ENCODE measurements at places on chromosomes 7 and 10.

DNA sequence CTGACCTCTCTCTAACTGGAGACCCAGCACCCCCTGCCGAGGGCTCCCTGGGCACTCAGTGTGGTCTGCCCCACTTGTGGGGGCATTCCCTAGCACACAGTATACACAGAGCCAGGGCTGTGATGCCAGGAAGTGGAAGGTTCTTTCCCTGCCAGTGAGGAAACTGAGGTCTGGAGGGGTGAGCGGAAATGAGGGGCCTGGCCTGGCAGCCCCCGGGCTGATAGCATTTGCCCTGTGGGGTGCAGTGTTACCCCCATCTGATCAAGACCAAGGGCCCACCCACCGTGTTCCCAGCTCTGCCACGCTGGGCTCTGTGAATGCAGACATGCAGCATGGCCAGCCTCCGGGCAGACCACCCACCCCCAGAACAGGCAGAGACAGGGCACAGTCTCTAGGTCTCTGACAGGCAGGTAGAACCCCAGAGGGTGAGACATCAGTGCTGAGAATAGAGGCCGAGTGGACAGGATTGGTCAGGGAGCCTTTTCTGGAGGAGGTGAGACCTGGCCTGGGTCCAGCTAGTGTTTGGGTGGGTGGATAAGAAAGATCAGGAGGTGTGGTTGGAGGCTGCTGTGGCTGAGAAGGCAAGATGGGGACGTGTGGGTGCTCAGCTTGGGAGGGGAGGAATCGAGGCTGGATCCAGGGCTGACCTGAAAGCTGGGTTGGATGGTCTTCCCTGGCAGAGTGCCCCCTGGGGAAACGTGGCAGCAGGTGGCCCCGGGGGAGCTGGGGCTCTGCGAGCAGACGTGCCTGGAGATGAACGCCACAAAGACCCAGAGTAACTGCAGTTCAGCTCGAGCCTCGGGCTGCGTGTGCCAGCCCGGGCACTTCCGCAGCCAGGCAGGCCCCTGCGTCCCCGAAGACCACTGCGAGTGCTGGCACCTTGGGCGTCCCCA is 10.8 kb upstream of the ZNF862 start:
- no peak for DNase-seq

- DNase-seq: no peak
These were observed 97.1 kb downstream of the AGMO start for GRCh38 chr7:15464667-15465121.

DNA sequence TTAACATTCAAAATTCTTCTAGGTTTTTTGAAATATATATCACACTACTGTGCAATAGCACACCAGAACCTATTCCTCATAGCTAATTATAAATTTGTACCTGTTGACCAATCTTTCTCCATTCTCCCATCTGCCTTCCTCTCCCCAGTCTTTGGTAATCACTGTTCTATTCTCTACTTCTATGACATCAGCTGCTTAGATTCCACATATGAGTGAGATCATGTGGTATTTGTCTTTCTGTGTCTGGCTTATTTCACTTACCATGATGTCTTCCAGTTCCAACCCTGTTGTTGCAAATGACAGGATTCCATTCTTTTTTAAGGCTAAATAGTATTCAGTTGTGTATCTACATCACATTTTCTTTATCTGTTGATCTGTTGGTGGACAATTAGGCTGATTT is 54.4 kb upstream of the CCDC6 start:
- no peak for DNase-seq

- no peak for DNase-seq
These were observed 15.2 kb downstream of the OAT start for GRCh38 chr10:124403548-124403947.

DNA sequence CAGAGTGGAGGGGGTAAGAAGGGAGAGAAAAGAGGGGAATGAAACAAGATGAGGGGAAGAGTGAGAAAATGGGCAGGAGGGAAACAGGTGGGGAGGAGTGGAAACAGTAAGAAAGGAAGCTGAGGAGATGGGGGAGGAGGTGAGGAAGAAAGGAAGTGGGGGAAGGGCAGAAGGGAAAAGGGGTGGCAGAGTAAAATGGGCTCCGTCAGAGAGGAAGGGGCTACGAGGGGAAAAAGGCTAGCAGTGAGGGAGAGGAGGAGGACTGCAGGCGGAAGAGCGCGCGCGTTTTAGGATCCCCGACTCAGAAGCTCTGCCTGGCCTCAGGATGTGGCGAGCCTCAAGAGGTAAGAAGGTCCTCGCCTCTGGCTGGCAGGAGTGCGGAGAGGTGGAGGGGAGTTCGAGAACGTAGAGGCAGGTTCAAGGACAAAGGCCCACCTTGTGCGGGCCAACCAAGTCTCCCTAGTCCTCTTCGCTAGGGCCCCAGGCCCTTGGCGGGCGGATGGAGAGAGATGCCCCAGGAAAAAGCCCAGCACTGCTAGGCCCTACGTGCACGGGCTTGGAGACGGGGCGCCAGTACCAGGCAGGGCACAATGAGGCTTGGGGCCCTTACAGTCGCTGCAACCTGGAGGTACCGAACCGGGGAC is 5.8 kb upstream of the NKX2-3 start:
- DNase-seq: no peak

DNA sequence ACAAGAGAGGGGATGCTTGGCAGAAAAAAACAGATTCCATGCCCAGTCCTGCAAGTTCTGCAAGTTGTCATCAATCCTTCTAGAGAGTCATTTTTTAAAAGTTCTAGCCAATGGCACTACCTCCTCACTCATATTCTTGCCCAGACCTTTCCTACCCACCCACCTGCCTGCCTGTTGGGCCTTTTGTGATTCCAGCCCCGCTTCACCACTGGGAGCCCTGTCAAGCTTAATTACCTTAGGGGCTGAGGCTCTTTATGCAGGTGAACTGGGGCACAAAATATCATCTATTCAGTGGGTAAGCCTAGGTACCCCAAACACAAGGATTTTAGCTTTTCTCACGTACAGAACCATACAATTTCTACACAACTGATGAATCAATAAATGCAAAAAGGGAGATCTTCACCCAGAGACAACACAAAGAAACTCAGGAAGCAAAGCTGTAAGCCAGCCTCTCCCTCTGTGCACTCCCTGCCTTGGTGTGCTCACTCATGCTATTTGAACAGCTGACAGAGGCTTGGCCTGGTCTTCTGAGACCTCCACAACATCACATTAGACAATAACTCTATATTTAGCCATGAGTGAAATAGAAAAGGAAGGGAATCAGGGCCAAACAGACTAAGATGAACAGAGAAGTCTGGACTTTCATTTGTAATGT is 222.6 kb downstream of the HTR7 start:
- DNase-seq: no peak

GRCh38 chr10:5525561-5526341 is 990 bp downstream of the CALML3 start:
- DNase-seq: no peak

DNA sequence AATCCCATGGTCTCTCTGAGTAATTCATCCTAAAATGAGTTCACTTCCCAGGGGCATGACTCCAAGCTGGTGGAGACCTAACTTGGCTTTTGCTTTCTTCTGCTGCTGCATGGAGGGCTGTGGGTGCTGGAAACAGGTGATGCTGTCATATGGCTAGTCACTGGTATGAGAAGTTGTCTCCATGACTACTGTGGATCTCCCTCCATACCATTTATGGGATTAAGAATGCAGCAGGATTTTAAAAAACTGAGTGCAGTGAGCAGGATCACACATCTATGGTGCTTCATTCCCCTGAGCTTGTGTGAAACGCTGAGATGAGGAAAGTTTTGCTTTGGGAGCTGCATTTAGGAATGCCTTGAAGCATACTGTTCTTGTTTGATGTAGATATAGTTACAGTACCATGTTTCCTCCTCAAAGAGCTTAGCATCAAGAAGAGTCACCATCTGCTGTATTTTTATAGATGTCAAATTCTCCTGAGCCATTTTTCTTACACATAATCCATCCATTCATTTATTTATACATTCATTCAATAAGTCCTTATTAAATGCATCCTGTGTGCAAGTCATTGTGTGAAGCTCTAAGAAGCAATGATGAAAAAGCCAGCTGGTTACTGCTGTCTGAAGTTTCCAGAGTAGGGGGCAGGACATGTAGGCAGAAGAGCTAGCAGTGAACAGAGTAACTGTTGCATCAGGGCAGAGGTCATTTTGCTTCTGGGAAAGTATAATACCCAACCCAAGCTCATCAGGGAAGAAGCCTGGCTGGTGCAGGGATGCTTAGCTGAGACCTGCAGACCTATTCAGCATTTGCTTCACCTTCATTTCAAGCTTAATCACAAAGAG is 534.8 kb downstream of the AUTS2 start:
- DNase-seq: no peak

DNA sequence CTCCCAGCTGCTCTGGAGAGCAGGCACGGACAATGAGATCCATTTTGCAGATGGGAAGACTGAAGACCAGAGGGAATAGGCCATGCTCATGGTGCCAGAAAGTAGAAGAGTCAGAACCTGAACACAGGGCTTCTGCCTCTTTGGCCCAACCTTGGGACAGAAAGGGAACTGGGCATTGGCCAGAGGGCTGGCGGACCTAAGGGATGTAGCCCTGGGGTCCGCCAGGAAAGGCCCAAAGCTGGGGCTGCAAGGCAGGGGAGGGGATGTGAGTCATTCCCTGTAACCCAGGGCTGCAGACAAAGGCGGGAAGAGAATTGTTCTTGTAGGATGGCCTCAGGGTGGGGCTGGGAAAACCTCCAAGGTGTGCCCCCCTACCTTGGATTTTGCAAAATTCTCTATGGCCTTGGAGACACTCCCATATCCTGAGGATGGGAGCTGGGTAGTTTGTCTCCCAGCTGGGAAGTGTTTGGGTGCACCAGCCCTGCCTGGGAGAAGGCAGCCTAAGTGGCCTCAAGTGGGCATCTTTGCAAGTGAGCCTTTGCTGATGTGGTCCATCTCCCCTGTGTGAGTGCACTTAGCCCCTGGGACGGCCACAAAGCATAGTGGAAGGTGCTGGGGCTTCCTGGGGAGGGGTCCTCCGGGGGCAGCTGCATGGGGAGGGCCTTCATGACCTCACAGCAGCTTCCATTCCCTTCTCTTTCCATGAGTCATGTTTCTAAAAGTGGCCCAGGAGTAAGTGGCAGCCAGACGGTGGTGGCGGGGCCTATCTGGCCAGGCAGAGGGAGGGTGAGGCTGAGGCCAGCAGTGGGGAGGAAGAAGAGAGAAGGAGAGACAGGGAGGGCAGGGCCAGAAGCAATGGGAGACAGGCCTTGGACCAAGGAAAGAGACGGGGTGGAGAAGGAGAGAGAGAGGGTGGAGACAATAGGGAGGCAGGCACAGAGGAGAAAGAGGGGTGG is 9.2 kb downstream of the AQP1 start:
- no peak for DNase-seq

DNA sequence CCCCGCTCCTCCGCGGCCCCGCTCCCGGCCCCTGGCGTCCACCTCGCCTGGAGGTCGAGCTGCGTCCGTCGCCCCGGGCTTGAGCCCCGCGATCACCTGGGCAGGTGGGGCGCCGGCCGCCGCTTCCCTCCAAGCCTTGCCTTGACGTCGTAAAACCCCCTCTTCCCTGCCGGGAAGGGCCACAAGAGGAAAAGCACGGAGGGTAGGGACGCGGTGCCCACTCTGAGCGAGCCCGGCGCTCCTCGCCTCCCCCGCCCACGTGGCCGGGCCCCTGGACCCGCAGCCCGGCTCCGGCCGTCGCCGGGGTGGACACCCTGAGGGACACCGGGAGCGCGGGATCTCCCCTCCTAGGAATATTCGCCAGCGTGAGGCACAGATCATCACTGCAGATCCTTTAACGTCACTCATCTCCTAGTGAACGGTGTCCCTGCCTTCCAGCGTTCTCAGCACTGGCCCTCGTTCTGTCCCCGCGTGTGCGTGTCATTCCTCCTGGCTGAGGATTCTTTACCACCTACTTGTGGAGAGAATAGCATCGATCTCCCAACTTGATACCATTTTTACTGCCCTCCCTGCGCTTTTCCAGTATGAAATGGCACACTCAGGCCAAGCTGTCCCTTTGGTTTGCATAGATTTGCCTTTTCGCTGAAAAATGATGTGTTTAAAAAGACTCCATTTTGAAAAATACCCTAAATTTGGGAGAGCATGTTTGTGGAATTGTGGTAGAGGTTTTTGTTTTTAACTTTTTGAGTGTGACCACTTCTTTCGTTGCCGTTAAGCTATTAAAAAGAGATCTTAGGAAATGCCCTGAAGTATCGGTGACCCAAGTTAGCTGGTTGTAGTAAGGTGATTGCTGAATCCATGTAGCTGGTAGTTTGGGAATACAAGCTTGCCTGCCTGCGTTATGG is 649 bp downstream of the ACTR3B start:
- DNase-seq: peak; percentile 28

DNA sequence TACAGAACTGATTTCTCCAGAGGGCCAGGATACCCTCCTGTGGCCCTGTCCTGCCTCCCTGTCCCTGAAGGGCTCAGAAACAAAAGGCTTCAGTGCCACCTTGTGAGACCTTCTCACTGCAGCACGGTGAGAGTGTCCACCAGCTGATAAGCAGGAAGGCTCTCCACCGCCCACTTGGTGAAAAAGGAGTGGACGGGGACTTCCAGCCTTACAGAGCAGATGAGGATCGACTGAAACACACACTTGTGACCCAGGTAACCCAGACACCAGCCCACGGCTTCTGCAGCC is 330.1 kb downstream of the GRID1 start:
- no peak for DNase-seq

- no peak for DNase-seq
These were observed 18.2 kb downstream of the NT5C3A start for GRCh38 chr7:33044401-33044718.

- DNase-seq: no peak
These were observed 79.4 kb upstream of the TBX20 start for GRCh38 chr7:35333265-35333664.

DNA sequence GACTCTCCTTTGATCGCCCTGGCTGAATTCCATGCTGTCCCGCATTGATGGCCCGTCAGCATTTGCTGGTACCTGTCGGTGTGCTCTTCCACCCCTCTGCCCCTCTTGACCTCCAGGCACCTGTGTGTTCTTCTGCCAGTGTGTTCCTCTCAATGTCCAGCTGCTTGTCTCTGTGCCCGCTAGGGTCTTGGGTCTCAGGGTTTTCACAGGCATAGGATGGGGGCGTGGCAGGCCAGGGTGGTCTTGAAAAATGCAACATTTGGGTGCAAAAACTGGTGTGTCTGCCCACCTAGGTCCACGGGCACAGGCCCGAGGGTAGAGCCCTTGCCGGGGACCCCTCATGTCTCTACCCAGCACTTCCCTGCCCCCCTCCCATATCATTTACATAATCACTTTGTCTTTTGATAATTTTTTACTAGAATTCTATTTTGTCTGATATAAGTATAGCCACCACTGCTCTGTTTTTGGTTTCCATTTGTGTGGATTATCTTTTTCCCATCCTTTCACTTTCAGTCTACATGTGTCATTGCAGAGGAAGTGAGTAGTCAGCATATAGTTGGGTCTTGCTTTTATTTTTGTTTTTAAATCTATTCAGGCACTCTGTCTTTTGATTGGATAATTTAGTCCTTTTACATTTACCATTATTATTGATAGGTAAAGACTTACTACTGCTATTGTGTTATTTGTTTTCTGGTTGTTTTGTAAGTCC is 46.6 kb upstream of the ADRA2A start:
- no peak for DNase-seq

DNA sequence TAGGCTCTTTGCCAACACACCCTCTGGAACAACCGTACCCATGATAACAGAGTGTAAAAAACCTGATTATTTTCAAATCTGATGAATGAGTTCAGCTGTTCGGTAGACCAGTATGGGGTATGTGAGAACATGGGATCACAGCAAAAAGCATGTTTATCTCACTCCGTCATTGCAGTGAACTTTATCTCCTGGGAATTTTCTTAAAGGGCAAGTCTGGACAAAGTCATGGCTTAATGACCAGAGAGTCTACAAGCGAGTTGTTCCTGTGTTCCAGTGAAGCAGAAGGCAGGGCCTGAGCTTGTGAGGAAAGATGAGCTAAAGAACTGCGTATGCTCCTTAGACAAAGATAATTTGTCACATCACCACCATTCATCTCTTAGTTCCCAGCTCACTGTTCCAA is 219.7 kb downstream of the TRIL start:
- no peak for DNase-seq

Data from activated CD4-positive, alpha-beta T cell treated with anti-CD3 and anti-CD28 coated beads, Interleukin-2, amount 50 U/mL, for 48 hours (primary cell).